Fibroblast of skin of left quadriceps (primary cell): ENCODE measurements at places on chromosomes 4 and X.

- no peak for DNase-seq
Observed at GRCh38 chr4:14877246-14878225, 124.7 kb upstream of the CPEB2 start.

- DNase-seq = no peak
Observed at GRCh38 chr4:158817562-158818296, 48.9 kb downstream of the FNIP2 start.

GRCh38 chr4:65370709-65371108 lies 299.6 kb downstream of the EPHA5 start:
- no peak for DNase-seq

DNA sequence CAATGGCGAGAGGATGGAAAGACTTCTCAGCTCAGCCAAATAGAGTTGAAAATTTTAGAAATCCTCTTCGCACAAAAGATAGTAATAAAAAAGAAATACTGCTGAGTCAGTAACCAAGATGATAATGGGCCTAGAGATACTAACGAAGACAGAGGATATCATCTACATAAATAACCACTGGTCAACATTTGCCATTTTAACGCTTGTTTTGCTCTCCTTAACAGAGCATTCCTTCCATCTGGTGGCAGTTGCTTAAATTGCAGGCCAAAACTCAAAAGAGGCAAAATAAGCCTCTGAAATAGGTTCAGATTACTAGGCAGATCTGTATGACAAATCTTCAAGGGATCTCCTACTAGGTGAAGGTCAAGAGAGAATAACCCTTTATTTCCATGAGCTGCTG lies 51.7 kb upstream of the MCF2 start:
- DNase-seq = no peak

GRCh38 chrX:46465203-46465602 lies 80.0 kb downstream of the ZNF674 start:
- DNase-seq = no peak

DNA sequence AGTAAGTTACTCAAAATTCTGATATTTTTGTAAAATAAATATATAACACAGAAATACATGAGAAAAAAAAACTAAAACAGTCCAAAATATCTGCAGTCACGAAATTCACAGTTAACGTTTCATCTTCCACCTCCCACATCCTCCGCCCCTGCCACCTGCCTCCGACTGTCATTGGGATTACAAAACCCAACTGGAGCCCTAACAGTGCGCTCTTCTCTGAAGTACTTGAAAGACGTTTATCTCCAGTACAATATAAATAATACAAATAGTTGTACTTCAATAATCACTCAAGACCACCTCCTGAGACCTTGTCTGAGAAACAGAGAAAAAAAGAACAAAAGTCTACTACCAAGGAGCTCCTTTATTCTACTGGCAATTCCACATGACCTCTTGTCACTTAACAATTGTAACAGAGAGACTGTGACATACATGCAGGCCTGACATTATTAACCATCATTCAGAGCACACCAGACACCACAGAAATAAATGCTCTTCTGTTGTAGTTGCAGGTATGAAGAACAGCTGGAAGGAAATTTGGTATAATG lies 280.6 kb downstream of the PPP3CA start:
- no peak for DNase-seq

GRCh38 chr4:34619531-34620162 lies 1624.7 kb downstream of the ARAP2 start:
- DNase-seq = peak; percentile 11

GRCh38 chr4:138706201-138706600 lies 309.4 kb upstream of the NOCT start:
- no peak for DNase-seq

DNA sequence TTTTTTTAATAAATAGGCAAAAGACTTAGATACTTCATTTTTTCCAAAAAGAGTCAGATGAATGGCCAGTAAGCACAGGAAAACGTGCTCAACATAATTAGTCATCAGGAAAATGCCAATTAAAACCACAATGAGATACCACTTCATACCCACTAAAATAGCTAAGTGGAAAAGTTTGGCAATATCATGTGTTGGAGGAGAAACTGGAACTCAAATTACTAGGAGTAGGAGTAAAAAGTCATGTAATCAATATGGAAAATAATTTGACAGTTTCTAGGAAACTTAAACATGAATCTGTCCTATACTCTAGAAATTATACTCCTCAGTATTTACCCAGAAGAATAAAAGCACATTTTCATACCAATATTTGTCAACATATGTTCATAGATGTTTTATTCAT lies 449.8 kb downstream of the INPP4B start:
- no peak for DNase-seq
